Cardiac muscle cell (in vitro differentiated cells and primary cell): ENCODE measurements at places on chromosomes 6 and 20. TPM values are rescaled to one million over a fixed set of nuclear protein-coding genes. Genes with fewer than 3 reads are reported as not detected.

- H3K27me3 ChIP-seq, result no peaks in the 10 kb centered on the region
- DNase-seq, result peak; percentile 79
- H3K4me1 ChIP-seq, result no peaks in the 10 kb centered on the region
- no peak overlapping the region for H3K27ac ChIP-seq
- H3K4me3 ChIP-seq, result no peak overlapping the region
- H3K36me3 ChIP-seq, result no peaks in the 10 kb centered on the region
These were observed 110.7 kb upstream of the PHACTR1 start for GRCh38 chr6:12605888-12606345.

Gene TRIM40
- not detected in 2 replicates for polyA plus RNA-seq

- no peak overlapping the region for H3K4me3 ChIP-seq
- no peaks in the 10 kb centered on the region for H3K4me1 ChIP-seq
- no peak for DNase-seq
These were observed 379.6 kb upstream of the PLCB4 start for GRCh38 chr20:8689337-8689736.

DNA sequence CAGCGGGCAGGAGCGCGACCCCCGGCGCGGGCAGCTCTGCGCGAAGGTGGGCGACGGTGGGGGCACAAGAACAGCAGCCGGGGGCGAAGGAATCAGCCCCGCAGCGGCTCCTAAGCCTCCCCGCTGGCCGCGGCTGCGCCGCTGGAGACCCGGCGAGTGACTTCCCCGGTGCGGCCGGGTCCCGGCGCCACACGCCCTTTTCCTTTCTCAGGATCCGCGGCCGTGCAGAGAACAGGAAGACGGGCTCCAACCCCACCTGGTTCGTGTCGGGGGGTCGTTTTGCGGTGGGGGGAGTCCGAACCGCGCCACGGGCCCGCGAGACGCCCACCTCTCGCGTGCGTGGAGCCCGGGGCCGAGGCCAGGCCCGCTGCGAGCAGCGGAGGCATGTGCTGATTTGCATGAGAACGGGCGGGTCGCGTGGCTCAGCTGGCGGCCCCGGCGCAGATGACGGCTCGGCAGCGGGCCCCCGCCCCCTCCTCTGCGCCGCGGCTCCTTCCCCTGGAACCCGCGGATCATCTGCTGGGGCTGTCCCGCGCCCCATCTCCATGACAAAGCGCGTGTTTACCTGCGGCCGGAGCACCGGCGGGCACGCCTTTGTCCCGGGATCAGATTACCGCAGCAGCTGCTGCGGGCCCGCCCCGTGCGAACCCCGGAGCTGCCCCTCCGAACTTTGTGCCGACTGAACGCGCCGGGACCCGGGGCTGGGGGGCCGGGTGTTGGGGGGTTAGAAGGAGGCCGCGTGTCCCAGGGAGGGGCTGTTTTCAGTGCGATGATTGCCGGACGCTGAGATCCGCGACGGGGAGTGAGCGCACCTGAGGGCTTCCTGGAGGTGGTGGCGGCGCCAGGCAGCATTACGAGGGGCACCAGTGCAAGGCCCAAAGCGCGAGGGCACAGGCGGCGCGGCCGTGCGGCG lies 4.9 kb upstream of the DLL1 start:
- DNase-seq, result no peak
- H3K27ac ChIP-seq, result no peak overlapping the region
- H3K36me3 ChIP-seq, result no peaks in the 10 kb centered on the region
- H3K4me3 ChIP-seq, result peak overlapping the region; percentile 38
- peaks cover 92% of the 10 kb centered on the region for H3K27me3 ChIP-seq

DNA sequence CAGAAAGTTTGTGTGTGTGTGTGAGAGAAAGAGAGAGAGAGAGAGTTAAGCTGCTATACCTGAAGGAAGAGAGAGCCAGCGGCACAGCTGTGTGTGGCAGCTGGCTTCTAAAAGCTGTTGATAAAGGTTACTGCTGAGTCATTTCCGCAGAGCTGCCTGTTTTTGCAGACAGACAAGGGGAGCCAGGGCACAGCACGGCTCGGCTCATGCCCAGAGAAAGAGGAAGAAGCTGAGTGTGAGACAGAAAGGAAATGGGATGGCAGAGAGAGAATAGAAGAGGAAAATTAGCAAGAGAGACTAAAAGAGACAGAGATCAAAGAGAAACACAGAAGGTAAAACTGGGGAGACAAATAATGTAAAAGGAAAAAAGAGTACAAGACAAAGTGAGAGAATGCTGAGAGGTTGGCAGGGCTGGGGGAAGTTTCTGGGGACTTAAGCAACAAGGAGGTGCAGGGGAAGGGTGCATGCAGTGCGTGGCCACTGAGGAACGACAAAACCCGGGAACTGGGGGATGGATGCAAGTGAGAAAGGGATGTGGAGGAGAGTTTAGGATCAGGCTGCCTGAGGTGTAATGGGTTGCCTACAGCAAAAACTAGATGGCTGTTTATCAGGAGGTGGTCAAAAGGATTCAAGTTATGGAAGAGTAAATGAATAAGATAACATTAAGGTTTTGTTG lies 22.7 kb downstream of the HLA-A start:
- H3K36me3 ChIP-seq, result no peaks in the 10 kb centered on the region
- H3K27ac ChIP-seq, result peak overlapping the region; percentile 93
- DNase-seq, result peak; percentile 75
- peak overlapping the region; percentile 3 for H3K4me3 ChIP-seq
- H3K4me1 ChIP-seq, result peaks cover 26% of the 10 kb centered on the region
- H3K27me3 ChIP-seq, result no peaks in the 10 kb centered on the region

- H3K4me3 ChIP-seq, result no peak overlapping the region
- DNase-seq, result no peak
- H3K36me3 ChIP-seq, result no peaks in the 10 kb centered on the region
- H3K27ac ChIP-seq, result no peak overlapping the region
- peaks cover 4% of the 10 kb centered on the region for H3K4me1 ChIP-seq
These were observed 28.0 kb downstream of the PSMG4 start for GRCh38 chr6:3286641-3287171.

Gene C6orf52
- 3.6 and 7.2 TPM in 2 replicates for polyA plus RNA-seq

GRCh38 chr6:121816906-121817540 lies 381.6 kb downstream of the GJA1 start:
- H3K36me3 ChIP-seq, result no peaks in the 10 kb centered on the region
- no peak for DNase-seq
- H3K27ac ChIP-seq, result no peak overlapping the region
- no peaks in the 10 kb centered on the region for H3K4me1 ChIP-seq
- no peak overlapping the region for H3K4me3 ChIP-seq
- no peaks in the 10 kb centered on the region for H3K27me3 ChIP-seq

GRCh38 chr6:154319231-154319858 lies 37.3 kb downstream of the IPCEF1 start:
- H3K36me3 ChIP-seq, result no peaks in the 10 kb centered on the region
- no peak overlapping the region for H3K27ac ChIP-seq
- no peak for DNase-seq
- H3K27me3 ChIP-seq, result no peaks in the 10 kb centered on the region
- H3K4me1 ChIP-seq, result no peaks in the 10 kb centered on the region

GRCh38 chr6:51028276-51028675 lies 209.6 kb downstream of the TFAP2B start:
- no peaks in the 10 kb centered on the region for H3K36me3 ChIP-seq
- H3K4me1 ChIP-seq, result no peaks in the 10 kb centered on the region

- no peaks in the 10 kb centered on the region for H3K36me3 ChIP-seq
- no peaks in the 10 kb centered on the region for H3K27me3 ChIP-seq
- H3K4me3 ChIP-seq, result no peak overlapping the region
- DNase-seq, result no peak
These were observed 84.9 kb upstream of the NRN1 start for GRCh38 chr6:6091608-6092002.

DNA sequence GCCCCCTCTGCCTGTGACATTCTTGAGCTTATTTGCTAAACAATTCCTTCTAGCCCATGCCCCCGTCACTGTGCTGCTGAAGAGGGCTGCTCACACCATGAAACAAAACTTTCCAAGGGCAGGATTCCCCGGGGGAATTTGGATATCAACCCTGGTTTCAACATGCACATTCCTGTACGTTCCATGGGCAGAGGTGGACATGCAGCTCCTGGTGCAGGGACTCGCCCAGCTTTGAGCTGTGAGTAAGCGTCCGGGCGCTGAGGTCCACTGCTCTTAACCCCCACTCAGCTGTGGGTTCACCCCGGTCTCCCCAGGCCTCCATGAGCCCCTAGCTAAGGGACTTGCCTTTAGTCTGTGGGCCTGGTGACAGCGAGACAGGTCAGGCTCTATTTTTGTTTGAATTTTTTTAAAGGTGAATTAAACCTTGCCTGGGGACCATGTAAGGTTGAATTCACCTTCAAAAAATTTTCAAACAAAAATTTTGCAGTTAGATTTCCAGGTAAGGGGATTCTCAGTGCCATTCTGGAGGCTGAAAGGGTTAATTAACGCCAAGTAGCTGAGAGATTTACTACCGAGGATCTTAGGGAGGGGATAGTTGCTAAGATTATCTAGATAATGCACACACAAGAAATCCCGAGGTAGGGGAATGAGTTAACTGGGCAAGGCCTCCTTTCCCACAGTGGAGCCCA lies 70.3 kb upstream of the SLC22A23 start:
- H3K4me1 ChIP-seq, result peaks cover 3% of the 10 kb centered on the region
- H3K27me3 ChIP-seq, result no peaks in the 10 kb centered on the region
- no peak overlapping the region for H3K4me3 ChIP-seq
- H3K36me3 ChIP-seq, result no peaks in the 10 kb centered on the region
- no peak for DNase-seq

DNA sequence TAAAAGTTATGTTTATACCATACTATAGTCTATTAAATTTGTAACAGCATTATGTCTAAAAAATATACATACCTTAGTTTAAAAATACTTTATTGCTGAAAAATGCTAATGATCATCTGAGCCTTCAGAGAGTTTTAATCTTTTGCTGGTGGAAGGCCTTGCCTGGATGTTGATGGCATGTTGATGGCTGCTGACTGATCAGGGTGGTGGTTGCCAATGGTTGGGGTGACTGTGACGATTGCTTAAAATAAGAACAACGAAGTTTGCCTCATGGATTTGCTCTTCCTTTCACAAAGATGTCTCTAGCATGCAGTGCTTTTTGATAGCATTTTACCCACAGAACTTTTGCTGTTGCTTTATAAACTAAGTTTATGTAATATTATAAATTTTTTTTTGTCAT lies 68.6 kb downstream of the QKI start:
- H3K27ac ChIP-seq, result no peak overlapping the region
- H3K4me3 ChIP-seq, result no peak overlapping the region
- no peak for DNase-seq
- no peaks in the 10 kb centered on the region for H3K27me3 ChIP-seq

Gene SCRT2
- polyA plus RNA-seq, result not detected in 2 replicates

GRCh38 chr20:21238818-21239536 lies 64.2 kb upstream of the XRN2 start:
- H3K36me3 ChIP-seq, result no peaks in the 10 kb centered on the region
- H3K27ac ChIP-seq, result no peak overlapping the region
- no peaks in the 10 kb centered on the region for H3K27me3 ChIP-seq

DNA sequence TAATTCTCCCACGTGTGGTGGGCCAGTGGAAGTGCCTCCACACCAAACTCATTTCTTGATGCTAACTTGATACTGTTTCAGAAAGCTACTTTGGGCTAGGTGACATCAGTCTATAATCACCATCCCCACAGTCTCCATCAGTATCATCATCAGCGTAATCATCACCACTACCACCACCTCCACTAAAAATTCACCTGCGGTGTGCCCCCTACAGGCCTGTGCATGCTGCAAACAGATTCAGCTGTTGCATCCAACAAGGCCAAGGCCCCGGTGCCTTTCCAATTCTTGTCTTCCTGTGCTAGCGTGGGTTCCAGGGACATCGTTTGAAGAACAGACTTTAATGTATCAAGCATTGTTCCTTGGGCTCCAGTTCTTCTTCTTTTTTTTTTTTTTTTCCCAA lies 201.3 kb upstream of the EXOC2 start:
- no peaks in the 10 kb centered on the region for H3K36me3 ChIP-seq
- H3K27me3 ChIP-seq, result peaks cover 8% of the 10 kb centered on the region
- H3K4me3 ChIP-seq, result no peak overlapping the region
- no peak overlapping the region for H3K27ac ChIP-seq

DNA sequence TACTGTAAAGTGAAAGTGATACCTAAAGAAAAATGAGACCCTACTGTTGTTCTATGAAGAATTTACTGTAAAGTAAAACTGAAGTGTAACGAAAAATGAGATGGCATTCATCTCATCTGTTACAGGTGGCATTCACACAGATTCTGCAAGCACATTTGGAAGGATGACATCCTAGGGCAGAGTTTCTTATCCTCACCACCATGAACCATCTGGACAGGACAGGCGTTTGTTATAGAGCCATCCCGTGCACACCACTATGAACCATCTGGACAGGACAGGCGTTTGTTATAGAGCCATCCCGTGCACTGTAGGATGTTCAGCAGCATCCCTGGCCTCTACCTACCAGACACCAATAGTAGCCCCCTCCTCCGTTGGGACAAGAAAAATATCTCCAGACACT lies 294.8 kb downstream of the GMDS start:
- no peak for DNase-seq
- H3K27ac ChIP-seq, result no peak overlapping the region
- no peaks in the 10 kb centered on the region for H3K36me3 ChIP-seq
- H3K4me1 ChIP-seq, result no peaks in the 10 kb centered on the region

- no peaks in the 10 kb centered on the region for H3K4me1 ChIP-seq
- DNase-seq, result no peak
- no peaks in the 10 kb centered on the region for H3K27me3 ChIP-seq
- no peaks in the 10 kb centered on the region for H3K36me3 ChIP-seq
These were observed 21.1 kb upstream of the MRS2 start for GRCh38 chr6:24381476-24382219.

DNA sequence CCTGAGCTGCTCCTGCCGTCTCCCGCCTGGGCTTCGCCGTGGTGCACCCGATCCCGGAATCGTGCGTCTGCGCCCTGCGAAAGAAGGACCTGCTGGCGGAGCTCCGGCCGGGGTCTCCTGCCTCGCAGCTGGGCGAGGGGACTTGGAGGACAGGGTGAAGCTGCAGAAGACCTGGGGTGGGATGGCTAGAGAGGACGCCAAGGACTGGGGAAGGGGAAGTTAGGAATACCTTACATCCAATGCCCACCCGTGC lies 150.2 kb downstream of the PRL start:
- no peaks in the 10 kb centered on the region for H3K36me3 ChIP-seq
- no peak for DNase-seq
- no peak overlapping the region for H3K27ac ChIP-seq

DNA sequence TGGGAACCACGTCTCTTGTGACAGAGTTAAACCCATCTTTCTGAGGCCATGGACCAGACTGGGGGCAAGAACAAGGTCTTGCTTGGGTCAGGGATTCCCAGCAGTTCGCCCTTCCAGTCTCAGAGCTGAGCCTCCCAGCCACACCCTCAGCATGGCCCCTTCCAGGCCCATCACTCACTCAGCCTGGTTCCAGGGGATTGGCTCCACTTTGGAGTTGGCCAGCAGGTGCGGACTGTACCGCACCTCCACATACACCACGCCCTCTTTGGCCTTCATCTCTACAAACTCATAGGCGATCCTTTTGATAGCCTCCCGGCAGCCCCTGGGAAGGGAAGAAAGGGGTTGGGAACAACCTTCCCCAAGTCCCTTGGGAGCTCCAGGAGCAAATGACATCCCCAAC lies 25.2 kb downstream of the ADA start:
- H3K36me3 ChIP-seq, result no peaks in the 10 kb centered on the region
- H3K4me3 ChIP-seq, result no peak overlapping the region
- H3K27me3 ChIP-seq, result no peaks in the 10 kb centered on the region
- H3K27ac ChIP-seq, result no peak overlapping the region
- DNase-seq, result no peak
